ENCODE measurements at places on chromosomes 11 and 22.

- DNase-seq = no peak
Observed at GRCh38 chr11:48020092-48020755, 39.9 kb downstream of the PTPRJ start.

- no peak for DNase-seq
Observed at GRCh38 chr22:31995046-31995445, 48.0 kb upstream of the SLC5A1 start.

- peak; percentile 18 for DNase-seq
Observed at GRCh38 chr11:69499186-69499917, 17.9 kb downstream of the LINC01488 start.

DNA sequence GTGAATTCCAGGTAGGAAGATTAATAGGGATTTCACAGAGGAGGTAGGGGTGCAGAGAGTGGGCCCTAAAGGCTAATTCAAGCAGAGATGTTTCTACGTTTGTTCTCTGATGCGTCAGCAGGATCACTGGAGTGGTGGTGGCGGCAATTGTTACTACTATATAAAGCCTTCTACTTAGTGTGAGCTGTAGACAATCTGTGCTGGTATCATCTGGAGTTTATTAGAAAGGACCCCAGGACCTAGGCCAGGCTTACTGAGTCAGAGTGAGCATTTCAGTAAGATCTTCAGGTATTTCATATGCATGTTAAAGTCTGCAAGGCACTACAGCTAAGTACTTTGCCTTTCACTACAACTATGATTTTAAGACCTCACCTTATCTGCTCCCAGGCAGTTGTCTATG lies 59.5 kb downstream of the USP35 start:
- DNase-seq = no peak

DNA sequence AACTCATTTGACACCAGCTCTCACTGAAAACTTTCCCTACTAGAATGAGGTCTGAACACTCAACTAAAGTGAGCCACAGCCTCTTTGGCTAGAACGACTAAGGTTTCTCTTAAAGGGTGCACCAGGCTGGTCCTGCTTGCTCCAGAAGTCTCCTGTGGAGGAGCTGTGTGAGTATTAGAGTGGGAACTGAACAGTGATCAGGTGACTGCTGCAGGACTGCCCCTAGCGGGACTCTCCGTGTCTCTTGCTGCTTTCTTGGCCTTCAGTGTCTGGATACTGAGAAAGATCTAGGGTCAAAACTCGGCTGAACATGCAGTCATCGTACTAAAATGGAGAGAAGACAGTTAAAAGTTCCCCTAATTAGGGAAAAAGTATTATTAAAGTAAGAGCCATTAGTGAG lies 34.6 kb downstream of the FAM118A start:
- no peak for DNase-seq

- DNase-seq = no peak
Observed at GRCh38 chr22:26169315-26170111, at the start of gene SEZ6L. TSS of gene SEZ6L (plus strand) at chr22:26169462. CDS start at chr22:26169670, 208 bp downstream.

DNA sequence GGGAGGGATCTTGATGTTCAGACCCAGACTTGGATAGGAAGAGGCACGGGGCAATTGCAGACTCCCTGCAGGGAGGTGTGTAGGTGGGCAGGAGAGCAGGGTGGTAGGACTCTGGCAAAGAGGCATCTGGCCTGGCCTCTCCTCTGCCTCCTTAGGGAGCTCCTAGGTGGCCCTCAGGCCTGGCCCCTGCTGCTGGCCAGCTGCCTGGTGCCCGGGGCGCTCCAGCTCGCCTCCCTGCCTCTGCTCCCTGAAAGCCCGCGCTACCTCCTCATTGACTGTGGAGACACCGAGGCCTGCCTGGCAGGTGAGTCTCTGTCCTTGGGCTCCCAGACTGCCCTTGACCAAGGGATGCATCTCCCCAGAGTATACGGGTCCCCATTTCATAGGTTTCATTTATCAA lies 16.6 kb upstream of the MIF start:
- DNase-seq = no peak

DNA sequence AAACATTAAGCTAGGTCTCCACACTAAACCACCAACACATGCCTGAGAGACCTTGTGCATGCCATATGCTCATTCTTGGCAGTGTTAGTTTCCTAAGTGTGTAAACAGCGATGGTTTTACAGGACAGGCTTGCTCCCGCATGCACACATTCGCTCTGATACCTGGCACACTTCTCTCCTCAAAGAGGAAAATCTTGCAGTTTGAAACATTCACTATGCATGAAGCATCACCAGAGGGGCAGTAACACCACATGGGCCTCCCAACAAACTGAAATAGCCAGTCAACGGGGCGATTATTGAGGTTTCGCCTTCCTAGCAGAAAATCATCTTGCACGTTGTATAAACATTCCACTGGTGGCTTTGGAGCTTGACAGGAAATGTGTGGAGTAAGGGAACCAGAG lies 52.6 kb downstream of the ABTB2 start:
- no peak for DNase-seq

DNA sequence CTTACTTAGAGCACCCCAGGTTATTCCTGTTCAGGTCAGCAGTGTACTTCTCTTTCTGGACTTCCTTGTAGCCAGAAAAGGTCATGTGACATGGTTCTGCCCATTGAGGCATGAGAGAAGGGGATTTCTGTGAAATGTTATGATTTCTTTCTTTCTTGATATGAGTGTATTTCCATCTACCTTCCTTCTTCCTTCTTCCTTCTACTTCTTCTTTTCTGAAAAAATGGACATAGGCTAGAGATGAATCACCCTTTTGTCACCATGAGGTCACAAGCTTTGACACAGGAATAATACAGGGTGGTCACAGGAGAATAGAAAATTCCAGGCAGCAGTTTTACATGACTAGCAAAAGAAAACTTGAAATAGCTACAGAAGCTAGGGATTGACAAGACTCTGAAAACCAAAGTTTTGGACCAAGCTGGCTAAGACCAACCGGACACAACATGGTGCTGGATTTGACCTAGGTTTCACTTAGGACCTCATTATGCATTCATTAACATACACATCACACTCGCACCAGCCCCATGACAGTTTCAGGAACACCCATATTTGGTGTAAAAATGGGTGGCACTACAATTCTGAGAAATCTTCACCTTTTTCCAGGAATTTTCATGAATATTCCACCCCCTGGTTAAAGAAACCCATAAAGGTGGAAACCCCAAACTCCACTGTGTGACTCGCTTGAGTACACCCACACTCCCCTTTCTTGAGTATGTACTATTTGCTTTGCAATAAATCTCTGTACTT lies 21.2 kb upstream of the MAP6 start:
- no peak for DNase-seq

- no peak for DNase-seq
Observed at GRCh38 chr11:11916981-11917399, 75.2 kb downstream of the USP47 start.

GRCh38 chr11:91047882-91048281 lies 825.0 kb upstream of the CHORDC1 start:
- no peak for DNase-seq

DNA sequence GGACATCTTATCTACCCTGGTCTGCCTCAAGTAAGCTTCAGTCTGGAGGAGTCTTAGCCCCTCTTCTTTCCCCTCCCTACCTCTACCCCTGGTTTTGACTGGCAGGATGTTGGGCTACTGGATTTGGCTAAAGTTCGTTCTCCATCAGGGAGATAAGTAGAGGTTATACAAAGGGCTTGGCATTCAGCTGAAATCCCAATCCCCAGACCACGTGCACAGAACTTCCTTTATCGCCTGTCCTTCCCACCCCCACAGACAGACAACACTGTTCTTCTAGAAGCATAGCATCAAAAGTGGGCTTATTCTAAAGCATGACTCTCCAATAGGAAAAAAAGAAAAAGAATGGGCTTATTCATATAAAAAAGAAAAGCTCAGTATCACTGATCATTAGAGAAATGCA lies 7.8 kb downstream of the PRG3 start:
- DNase-seq = no peak

DNA sequence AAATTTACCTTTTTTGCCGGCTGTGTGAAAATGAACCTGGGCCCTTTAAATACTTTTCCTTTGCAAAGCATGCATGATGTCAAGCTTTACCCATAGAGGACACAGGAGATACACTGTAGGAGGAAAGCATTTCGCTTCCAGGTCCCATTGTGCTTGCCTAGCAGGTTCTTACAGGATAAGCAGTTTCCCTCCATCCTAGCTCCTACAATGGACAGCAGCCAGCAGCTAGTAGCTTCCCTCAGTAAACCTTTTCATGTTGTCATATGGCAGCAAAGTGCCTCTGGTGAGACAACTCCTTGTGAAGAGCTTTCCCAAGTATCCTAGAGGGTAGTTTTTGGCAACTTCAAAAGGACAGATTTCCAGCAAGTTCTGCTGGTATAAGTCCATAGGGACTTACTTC lies 78.4 kb downstream of the RBFOX2 start:
- DNase-seq = no peak

- no peak for DNase-seq
Observed at GRCh38 chr11:67114275-67114896, 4.7 kb upstream of the KDM2A start.

GRCh38 chr11:64915376-64915887 lies 1.6 kb downstream of the ATG2A start:
- DNase-seq = no peak

DNA sequence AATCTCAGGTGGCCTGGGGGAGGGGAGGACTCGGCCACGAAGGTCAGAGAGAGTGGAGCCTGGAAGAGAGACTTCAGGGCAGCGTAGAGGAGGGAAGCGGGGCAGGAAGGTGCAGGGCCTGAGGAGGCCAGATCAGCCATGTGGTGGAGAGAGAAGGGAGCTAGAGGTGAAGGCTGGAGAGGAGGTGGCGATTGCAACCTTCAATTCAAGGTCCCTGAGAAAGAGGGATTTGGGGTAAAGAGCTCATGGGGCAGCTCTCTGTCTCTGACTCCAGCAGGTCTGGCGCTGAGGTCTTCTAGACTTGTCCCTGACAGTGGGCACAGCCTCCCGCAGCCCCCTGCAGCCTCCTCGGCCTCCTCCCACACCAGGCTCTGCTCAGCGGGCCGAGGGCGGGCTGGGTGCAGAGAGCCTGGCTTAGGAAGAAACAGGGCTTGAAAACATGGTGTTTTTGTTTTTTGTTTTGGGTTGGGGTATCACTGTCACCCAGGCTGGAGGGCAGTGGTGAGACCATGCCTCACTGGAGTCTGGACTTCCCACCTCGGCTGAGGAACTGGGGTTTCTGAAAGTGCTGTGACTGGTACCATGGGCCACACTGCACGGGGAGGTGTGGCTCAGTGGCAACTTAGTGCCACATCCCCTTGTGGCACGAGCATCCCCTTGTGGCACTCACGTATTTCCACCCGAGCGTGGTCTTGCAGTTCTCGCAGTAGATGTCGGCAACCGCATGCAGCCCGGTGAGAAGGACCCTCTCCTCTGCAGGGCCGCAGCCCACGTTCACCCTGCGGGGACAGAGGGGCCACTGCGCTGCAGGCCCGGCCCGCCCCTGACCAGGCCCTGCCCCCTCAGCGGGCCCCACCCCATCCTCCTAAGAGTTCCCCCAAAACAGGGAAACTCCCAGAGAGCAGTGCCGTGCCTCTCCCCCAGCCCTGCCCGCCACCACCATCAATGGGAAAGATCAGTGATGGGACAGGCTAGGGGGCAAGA lies 32.6 kb downstream of the YPEL1 start:
- no peak for DNase-seq

DNA sequence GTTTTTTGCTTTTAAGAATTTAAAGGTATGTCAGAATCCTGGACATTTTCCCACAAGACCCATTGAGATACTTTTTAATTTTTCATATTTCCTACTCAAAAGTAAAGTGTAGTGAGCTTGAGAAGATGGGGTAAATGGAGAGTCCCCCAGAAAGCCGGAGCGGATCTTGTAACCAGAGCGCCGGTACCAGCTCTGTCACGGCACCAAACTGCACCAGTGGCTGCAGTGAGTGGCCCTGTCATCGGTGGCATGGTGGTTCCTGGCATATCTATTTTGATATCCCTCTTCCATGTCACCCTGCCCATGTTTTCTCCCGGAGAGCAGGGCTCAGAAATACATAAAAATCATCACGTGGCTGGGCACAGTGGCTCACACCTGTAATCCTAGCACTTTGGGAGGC lies 19.3 kb downstream of the DDX25 start:
- DNase-seq = no peak

GRCh38 chr11:69444381-69445130 lies 36.9 kb upstream of the LINC01488 start:
- DNase-seq = peak; percentile 47

GRCh38 chr11:95996621-95997235 lies 72.8 kb upstream of the MTMR2 start:
- DNase-seq = no peak

GRCh38 chr22:40335358-40335757 lies 10.9 kb upstream of the ADSL start:
- no peak for DNase-seq

DNA sequence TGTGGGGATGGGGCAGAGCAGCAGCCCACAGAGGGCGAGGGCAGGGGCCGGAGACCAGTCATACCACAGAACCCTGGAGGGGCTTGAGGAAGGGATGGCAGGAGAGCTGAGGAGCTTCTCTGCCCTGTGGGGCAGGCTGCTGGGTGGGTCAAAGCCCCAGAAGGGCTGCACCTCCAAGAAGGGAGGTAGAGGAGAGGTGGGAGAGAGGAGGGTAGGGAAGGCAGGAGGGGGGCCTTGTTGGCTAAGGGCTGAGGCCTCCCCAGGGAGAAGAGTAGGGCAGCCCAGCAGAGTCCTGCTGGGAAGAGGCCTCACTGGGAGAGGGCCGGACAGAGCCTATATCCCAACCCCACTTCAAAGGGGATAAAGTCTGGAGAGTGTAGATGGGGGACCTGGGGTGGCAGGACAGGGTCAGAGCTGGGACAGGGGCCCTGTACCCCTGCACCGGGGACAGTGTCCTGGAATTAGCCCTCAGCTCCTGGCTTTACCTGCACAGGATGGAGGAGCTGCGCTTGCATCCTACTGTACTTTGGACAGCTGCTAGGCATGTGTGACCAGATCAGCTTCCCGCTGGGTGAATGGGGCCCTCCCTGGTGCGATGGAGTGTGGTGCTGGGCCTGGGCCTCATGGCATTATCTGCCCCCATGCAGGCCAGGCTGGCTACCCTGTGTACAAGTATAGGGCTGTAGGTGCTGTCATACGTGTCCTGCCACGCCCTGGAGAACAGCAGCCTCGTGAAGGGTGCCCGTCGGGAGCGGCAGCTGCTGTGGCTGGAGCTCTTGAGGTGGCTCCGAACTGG lies 7.3 kb downstream of the DGCR6L start:
- DNase-seq = no peak

- no peak for DNase-seq
Observed at GRCh38 chr11:133929401-133930052, 27.2 kb downstream of the IGSF9B start.
